Mesothelial cell of epicardium (in vitro differentiated cells): ENCODE measurements at places on chromosomes 16 and 17. TPM values are rescaled to one million over a fixed set of nuclear protein-coding genes. Genes with fewer than 3 reads are reported as not detected.

GRCh38 chr17:57436565-57436964 is 180.2 kb downstream of the MSI2 start:
- peaks cover 56% of the 10 kb centered on the region for H3K4me1 ChIP-seq
- DNase-seq: no peak
- no peaks in the 10 kb centered on the region for H3K36me3 ChIP-seq
- H3K27ac ChIP-seq: no peak overlapping the region
- no peaks in the 10 kb centered on the region for H3K27me3 ChIP-seq
- H3K4me3 ChIP-seq: no peak overlapping the region

DNA sequence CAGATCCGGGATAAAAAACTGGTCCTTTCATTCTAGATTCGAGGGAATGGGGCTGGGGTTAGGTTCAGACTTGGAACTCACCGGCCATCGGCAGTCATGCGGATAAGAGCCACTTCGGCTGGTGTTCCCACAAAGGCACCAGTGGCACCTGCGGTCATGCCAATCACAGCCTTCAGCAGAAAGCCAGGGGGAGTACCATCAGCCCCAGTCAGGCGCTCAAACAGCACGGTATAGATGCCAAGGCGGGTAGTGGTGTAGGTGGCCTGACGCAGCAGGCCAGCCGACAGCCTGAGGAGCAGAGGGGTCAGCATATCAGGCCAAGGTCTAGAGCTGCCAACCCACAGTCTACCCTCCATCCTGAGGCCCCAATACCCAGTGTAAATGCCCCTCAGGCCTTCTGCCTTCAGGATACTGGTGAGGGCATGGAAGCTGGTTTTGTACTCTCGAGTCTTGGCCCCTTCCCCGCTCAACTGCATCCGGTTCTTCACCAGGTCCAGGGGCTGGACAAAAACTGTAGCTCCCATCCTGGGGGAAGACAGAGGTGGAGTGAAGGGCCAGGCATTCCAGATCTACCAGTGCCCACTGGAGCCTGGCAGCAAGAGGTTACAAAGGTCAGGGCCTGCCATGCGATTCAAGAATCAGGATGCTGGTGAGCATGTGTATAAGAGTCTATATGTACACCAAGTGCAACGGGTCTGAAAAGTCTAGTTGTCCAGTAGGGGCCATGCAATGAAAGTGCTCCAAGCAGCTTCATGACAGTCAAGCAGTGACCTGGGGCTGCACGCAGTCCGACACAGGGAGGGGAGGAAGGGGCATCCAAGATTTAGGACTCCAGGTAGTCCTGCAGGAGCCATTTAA is 929 bp downstream of the SLC25A11 start:
- H3K36me3 ChIP-seq: peaks cover 2% of the 10 kb centered on the region
- H3K27me3 ChIP-seq: no peaks in the 10 kb centered on the region
- peaks cover 34% of the 10 kb centered on the region for H3K4me1 ChIP-seq
- peak overlapping the region; percentile 91 for H3K27ac ChIP-seq
- DNase-seq: no peak

DNA sequence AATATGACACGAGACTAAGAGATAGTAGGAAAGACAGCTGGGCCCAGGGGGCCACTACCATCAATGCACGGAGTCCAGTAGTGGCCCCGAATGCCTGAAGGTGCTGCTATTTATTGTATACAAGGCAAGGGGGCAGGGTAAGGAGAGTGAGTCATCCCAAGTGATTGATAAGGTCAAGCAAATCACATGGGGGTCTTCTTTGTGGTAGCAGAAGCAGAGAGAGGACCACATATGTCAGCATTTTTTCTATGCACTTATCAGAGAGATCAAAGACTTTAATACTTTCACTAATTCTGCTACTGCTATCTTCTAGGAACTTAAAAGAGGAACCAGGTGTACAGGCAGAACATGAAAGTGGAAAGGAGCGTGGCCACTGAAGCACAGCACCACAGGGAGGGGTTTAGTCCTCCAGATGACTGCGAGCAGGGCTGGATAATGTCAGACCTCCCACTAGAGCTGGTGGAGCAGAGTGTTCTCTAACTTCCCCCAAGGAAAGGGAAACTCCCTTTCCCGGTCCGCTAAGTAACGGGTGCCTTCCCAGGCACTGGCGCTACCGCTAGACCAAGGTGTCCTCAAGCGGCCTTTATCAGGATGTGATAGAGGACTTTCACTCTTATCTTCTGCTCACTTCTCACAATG is 26.4 kb upstream of the ARL4D start:
- no peaks in the 10 kb centered on the region for H3K27me3 ChIP-seq
- H3K4me3 ChIP-seq: no peak overlapping the region
- peaks cover 27% of the 10 kb centered on the region for H3K4me1 ChIP-seq
- H3K36me3 ChIP-seq: no peaks in the 10 kb centered on the region
- no peak for DNase-seq
- peak overlapping the region; percentile 41 for H3K27ac ChIP-seq

- no peak for DNase-seq
- H3K36me3 ChIP-seq: peaks cover 7% of the 10 kb centered on the region
- H3K27ac ChIP-seq: no peak overlapping the region
- no peak overlapping the region for H3K4me3 ChIP-seq
These were observed 49.4 kb downstream of the SLC39A11 start for GRCh38 chr17:73042809-73043685.

GRCh38 chr17:18919963-18920362 is 32.0 kb upstream of the SLC5A10 start:
- H3K27me3 ChIP-seq: no peaks in the 10 kb centered on the region
- H3K36me3 ChIP-seq: peaks cover 32% of the 10 kb centered on the region
- H3K4me1 ChIP-seq: peaks cover 2% of the 10 kb centered on the region
- H3K4me3 ChIP-seq: no peak overlapping the region
- no peak for DNase-seq

- DNase-seq: no peak
- H3K27me3 ChIP-seq: no peaks in the 10 kb centered on the region
- H3K4me1 ChIP-seq: peaks cover 20% of the 10 kb centered on the region
- H3K4me3 ChIP-seq: no peak overlapping the region
- H3K27ac ChIP-seq: no peak overlapping the region
- no peaks in the 10 kb centered on the region for H3K36me3 ChIP-seq
These were observed 72.8 kb downstream of the AMFR start for GRCh38 chr16:56352351-56353053.

GRCh38 chr17:71440513-71440912 is 680.3 kb upstream of the SOX9 start:
- DNase-seq: no peak
- H3K27me3 ChIP-seq: no peaks in the 10 kb centered on the region
- H3K4me1 ChIP-seq: peaks cover 27% of the 10 kb centered on the region
- H3K27ac ChIP-seq: peak overlapping the region; percentile 69

GRCh38 chr16:3256146-3256865 is at the start of gene MEFV:
MEFV (minus strand) TSS chr16:3256633; CDS start chr16:3256587, 46 bp downstream.
- H3K4me1 ChIP-seq: no peaks in the 10 kb centered on the region
- H3K27ac ChIP-seq: no peak within 1 kb of the TSS
- no peak within 1 kb of the TSS for H3K4me3 ChIP-seq
- peaks cover 15% of the 10 kb centered on the region for H3K27me3 ChIP-seq
- no peaks in the 10 kb centered on the region for H3K36me3 ChIP-seq

DNA sequence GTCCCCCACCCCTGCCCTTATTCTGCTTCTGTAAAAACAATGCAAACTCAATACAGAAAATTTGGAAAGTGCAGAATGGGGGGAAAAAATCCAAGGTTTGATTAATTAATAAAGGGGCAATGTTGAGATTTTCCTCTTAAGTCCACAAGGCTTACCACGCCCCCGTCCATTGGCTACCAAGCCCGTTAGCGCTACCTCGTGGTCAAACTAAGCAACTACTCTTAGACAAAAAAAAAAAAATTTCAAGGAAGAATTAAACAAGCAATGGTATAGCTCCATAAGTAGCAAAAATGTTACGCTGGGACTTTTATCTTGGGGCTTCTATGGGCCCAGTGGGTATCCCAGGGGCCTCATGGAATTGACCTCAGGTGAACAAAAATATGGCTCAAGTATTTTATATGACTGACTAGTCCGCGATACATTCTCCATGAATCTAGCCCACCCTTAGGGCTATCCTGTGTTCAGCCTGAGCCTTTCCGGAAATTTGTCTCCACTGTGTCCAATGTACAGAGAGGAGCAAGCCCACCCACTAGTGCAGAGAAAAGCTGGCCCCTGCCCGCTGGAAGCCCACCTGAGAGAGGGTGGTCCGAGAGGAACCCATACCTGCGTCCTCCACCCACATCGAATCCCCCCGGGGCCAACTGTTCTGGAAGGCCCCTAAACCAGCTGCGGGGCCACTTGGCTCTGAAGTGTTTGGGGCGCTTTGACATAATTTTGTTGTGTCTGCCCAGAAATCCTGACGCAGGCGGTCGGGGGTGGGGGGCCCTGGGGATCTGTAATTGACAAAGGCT is 19.1 kb upstream of the TEX2 start:
- no peak overlapping the region for H3K4me3 ChIP-seq
- DNase-seq: peak; percentile 63
- peaks cover 7% of the 10 kb centered on the region for H3K4me1 ChIP-seq
- H3K27ac ChIP-seq: no peak overlapping the region

GRCh38 chr16:71426069-71426879 is 15.6 kb downstream of the TLE7 start:
- peaks cover 5% of the 10 kb centered on the region for H3K4me1 ChIP-seq
- H3K27me3 ChIP-seq: peaks cover 75% of the 10 kb centered on the region
- peak overlapping the region; percentile 72 for H3K4me3 ChIP-seq

DNA sequence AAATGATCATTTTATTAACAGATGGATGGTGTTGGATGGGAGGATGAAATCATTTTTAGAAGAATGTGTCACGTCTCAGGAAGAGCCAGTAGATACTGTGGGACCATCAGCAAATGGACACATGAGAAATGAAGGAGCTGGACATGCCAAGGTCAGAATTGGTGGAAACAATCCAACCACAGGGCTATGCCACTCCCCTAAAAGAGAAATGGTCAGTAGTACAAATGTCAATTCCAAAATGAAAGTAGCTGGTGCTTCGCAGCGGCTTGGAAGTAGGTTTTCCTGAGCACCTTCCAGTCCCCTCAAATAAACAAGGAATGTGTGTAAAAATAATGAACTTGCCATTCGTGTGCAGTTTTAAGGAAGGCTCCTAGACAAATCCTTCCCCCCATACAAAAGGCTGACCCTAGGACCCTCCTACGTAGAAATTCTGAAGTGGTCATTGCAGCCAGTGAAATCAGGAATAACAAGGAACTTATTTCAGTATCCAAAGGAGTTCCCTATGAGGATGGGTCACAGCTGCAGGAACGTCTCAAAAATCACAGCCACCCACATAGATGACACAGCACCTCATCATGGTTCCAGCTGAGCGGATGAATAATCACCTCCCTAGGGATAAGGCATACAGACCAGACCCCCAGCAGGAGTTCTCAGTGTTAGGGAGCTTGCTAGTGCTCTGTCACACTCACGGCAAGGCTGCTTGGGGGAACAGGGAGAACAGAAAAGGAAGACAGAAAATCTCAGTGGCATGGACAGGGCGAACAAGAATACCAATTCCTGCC is 239.2 kb downstream of the HS3ST3A1 start:
- H3K36me3 ChIP-seq: no peaks in the 10 kb centered on the region
- no peak overlapping the region for H3K4me3 ChIP-seq
- H3K4me1 ChIP-seq: peaks cover 5% of the 10 kb centered on the region
- no peak for DNase-seq

DNA sequence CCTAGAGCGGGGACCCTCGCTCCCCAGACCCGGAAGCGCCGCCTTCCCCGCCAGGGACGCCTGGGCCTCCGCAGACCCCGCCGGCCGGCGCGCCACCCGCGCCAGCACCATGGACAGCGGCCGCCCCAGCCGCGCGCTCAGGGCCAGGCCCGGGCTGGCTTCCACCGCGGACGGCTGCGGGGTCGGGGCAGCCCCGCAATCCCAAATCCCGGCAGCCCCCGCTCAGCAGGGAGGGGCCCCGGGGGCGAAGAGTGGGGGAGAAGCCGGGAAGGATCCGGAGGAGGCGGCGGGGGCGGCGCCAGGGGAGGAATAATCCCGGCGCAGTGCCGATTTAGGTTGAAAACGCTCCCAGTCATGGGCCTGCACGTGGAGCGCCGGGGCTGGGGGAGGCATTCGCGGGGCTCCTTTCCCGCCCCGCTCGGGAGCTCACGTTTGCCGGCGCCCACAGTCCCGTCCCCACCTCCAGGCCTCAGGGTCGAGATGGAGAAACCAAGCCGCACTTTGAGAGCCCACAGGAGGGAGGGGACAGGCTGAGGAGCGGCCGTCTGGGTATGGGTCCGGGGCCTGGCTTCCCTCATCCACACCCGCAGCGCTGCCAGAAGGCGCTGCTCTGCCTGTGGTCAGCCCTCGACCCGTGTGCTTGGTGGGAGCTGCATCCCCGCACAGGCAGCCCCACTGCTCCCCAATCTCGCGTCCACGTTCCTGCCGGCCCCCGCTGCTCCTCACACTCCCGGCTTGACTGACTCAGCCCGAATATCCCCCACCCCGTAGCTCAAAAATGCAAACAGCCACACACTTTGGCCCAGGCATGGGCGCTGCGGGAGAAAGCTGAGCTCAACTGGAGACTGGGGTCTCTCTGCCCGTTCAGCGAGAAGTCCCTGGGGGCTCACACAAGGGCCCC is 4.7 kb downstream of the FBXL16 start:
- H3K27ac ChIP-seq: no peak overlapping the region
- H3K4me3 ChIP-seq: no peak overlapping the region
- no peaks in the 10 kb centered on the region for H3K36me3 ChIP-seq
- H3K27me3 ChIP-seq: peaks cover 85% of the 10 kb centered on the region

- H3K27ac ChIP-seq: no peak overlapping the region
- H3K4me3 ChIP-seq: no peak overlapping the region
- H3K27me3 ChIP-seq: peaks cover 70% of the 10 kb centered on the region
- no peaks in the 10 kb centered on the region for H3K36me3 ChIP-seq
- peaks cover 12% of the 10 kb centered on the region for H3K4me1 ChIP-seq
These were observed 4.7 kb upstream of the PRR29 start for GRCh38 chr17:63993368-63993985.

DNA sequence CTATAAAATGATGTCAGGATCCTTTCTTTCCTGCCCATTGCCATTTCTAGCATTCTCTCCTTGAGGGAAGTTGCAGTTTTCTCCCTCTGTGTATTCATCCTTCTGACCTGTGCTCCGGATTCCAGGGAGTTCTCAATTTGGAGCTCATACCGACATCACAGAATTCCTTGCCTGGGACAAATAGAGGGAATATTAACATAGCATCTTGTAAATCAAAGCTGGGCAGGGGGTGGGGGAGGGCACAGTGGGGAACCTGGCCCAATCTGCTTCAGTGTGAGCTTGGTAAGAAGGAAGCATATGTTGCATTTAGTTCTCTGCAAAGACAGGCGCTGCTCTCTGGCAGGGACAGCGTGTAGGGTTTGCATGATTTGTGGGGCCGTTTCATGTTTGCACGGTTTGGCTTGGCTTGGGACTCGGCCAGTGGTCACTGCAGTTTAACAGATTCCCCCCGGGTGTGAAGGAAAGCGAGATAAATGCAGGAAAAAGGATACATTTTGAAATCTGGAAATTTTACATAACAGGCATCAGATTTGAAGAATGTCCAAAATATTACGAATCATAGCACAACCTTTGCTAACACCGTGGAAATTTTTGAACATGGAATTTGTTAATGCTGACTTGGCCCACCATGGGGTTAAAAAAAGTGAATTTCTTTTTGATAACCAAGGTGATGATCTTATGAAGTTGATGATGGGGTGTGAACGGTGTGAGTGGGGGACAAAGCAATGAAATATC is 178.0 kb downstream of the WWOX start:
- H3K4me1 ChIP-seq: no peaks in the 10 kb centered on the region
- peaks cover 28% of the 10 kb centered on the region for H3K27me3 ChIP-seq
- peaks cover 2% of the 10 kb centered on the region for H3K36me3 ChIP-seq
- no peak for DNase-seq
- no peak overlapping the region for H3K27ac ChIP-seq

PRKCB gene
- total RNA-seq: 0.27 to 0.38 TPM (median 0.27 TPM) in 3 replicates

NTN3 gene
- 17.4 to 17.9 TPM (median 17.5 TPM) in 3 replicates for total RNA-seq

GH2 gene
- total RNA-seq: not detected in 3 replicates

CIITA gene
- 0.20 TPM in 2 of 3 replicates, not detected in the other for total RNA-seq

SCGB1C2 gene
- not detected in 3 replicates for total RNA-seq

DDX28 gene
- total RNA-seq: 11.8 to 12.5 TPM (median 11.9 TPM) in 3 replicates

MYO1C gene
- total RNA-seq: 144 to 149 TPM (median 147 TPM) in 3 replicates

MMD gene
- total RNA-seq: 36.6 to 42.4 TPM (median 37.6 TPM) in 3 replicates

CSH2 gene
- 0.43 to 0.66 TPM in 2 of 3 replicates, not detected in the other for total RNA-seq
